Naive thymus-derived CD8-positive, alpha-beta T cell (primary cell): ENCODE measurements at places on chromosomes 11 and 22. TPM values are rescaled to one million over a fixed set of nuclear protein-coding genes. Genes with fewer than 3 reads are reported as not detected.

DNA sequence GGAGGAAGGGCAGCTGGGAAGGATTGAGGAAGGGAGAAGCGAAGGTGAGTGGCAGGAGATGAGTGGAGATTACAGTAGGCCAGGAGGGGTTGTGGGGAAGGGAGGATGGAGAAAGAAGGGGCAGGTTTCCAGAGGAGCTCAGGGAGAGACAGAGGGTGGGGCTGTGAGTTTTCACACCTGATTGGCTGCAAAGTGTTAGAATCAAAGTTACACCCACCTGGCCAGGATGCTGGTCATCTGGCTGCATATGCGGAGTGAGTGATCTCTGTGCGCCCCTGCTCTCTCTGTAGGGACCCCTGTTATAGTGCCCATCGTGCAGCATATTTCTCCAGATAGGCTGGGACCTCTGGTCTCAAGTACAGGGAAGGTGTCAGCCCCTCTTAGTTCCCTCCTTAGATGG is 18.3 kb downstream of the AMPD3 start:
- peaks cover 48% of the 10 kb centered on the region for H3K36me3 ChIP-seq
- DNase-seq: no peak
- peaks cover 43% of the 10 kb centered on the region for H3K4me1 ChIP-seq
- H3K4me3 ChIP-seq: no peak overlapping the region
- peak overlapping the region; percentile 78 for H3K27ac ChIP-seq
- H3K27me3 ChIP-seq: no peaks in the 10 kb centered on the region

- no peak overlapping the region for H3K4me3 ChIP-seq
- peak overlapping the region; percentile 88 for H3K27ac ChIP-seq
- H3K4me1 ChIP-seq: peaks cover 12% of the 10 kb centered on the region
- no peaks in the 10 kb centered on the region for H3K27me3 ChIP-seq
Measured at GRCh38 chr22:24315367-24315966, 44.8 kb downstream of the SPECC1L start.

GRIA4 gene
- polyA plus RNA-seq: not detected

- no peak overlapping the region for H3K4me3 ChIP-seq
- H3K27me3 ChIP-seq: no peaks in the 10 kb centered on the region
- no peak for DNase-seq
- no peaks in the 10 kb centered on the region for H3K36me3 ChIP-seq
Measured at GRCh38 chr11:128195756-128196155, 391.6 kb downstream of the ETS1 start.

DNA sequence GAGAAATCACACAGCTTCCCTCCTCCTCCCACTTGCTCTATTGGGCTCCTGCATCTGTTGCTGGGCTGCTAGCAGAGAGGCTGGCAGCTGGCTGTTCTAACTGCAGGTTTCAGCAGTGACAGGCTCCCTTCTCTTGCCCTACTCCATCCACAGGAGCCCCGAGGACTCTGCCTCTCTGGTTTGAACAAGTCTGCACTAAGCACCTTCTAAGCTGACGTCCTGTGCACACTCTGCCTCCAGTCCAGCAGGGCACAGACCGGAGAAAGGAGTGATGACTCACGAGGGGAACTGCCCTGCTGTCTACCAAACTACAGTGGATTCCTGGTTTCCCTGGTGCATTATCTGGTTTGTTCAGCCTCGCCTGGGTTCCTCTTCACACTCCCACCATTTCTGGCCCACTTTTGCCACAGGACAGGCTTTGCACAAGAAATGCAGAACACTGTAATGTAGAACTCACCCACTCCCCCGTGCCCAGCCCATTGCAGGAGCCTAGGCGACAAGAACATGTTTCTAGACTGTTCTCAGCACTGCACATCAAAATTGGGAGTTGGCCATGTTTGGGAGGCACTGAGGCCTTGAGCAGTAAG is 26.0 kb downstream of the IL10RA start:
- H3K27me3 ChIP-seq: no peaks in the 10 kb centered on the region
- H3K36me3 ChIP-seq: no peaks in the 10 kb centered on the region
- H3K27ac ChIP-seq: peak overlapping the region; percentile 94
- DNase-seq: no peak

ARHGEF17 gene
- polyA plus RNA-seq: not detected

SLC22A8 gene
- polyA plus RNA-seq: not detected

MUC15 gene
- polyA plus RNA-seq: not detected

DNA sequence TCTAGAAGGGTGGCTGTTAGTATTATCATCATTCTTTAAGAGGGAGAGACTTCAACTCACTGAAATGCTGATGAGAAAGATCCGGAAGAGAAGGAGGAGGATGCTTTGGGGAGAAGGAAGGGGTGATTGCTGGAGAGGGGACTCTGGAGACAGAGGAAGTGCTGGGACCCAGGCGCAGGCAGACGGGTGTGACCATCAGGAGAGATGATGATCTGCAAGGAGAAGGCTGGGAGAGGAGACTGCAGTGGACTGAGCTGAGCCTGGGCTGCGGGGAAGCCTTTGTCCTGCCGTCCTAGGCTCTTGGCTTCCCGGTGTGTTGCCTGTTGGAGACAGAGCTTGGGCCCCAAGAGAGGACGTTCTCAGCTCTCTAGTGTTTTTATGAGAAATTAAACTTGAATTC is 22.6 kb downstream of the RASD2 start:
- H3K4me3 ChIP-seq: no peak overlapping the region
- peaks cover 15% of the 10 kb centered on the region for H3K27me3 ChIP-seq

FUT4 gene
- polyA plus RNA-seq: 1.6 TPM

FAM118A gene
- polyA plus RNA-seq: 33.2 TPM

C22orf23 gene
- polyA plus RNA-seq: not detected

SLC16A8 gene
- not detected for polyA plus RNA-seq

OSBPL5 gene
- 5.5 TPM for polyA plus RNA-seq

CRYBA4 gene
- polyA plus RNA-seq: not detected

FDXACB1 gene
- polyA plus RNA-seq: 8.3 TPM

PANX3 gene
- polyA plus RNA-seq: not detected

DNA sequence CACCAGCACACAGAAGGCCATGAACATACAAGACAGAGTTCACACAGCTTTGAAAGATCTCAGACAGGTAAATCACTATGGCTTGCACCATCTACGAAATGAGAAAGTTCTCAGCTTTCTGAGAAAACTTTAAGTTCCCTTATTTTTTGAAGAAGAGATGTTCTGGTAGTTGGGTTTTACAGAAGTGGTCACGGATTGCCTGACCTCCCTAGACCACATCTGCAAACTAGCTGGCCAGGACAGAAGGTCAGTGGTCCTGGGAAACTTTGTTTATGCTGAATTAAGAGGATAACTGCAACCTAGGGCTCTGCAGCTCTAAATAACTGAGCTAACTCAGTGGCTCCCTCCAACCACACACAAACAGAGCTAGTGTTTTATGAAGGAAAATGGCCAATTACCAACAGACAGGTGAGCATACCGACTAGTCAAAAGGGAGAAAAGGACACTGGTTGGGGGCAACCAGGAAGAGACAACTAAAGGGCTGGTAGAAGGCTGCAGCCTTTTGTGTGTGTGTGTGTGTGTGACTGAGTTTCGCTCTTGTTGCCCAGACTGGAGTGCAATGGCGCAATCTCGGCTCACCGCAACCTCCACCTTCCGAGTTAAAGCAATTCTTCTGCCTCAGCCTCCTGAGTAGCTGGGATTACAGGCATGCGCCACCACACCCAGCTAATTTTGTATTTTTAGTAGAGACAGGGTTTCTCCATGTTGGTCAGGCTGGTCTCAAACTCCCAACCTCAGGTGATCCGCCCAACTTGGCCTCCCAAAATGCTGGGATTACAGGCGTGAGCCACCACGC is 8.5 kb upstream of the SCN2B start:
- peaks cover 18% of the 10 kb centered on the region for H3K27me3 ChIP-seq
- H3K36me3 ChIP-seq: no peaks in the 10 kb centered on the region
- no peak for DNase-seq
- no peak overlapping the region for H3K4me3 ChIP-seq
- no peak overlapping the region for H3K27ac ChIP-seq

GRCh38 chr11:74676596-74676995 is 54.6 kb downstream of the CHRDL2 start:
- no peaks in the 10 kb centered on the region for H3K4me1 ChIP-seq
- no peak overlapping the region for H3K4me3 ChIP-seq

DNA sequence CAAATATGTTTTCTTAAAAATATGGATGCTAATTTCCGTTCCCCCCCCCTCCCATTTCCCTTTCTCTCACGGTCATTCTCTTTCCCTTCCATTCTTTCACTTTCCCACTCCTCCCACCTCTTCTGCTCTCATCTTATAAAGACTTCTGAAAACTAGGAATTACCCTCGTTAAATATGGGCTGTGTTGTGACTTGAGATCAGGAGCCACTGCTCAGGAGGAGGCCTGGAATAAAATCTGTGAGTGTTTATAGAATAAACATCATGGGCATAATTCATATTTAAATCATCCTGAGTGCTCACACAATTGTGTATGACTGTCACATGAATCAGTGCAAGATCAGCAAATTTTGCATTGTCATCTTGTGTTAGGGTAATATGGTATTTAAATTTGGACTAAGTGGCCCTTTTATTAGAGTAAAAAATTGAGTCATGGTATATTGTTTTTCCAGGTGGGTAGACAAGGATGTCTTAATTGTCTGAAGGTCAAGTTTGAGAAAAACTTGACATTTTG is 208.0 kb downstream of the DDX10 start:
- H3K27ac ChIP-seq: no peak overlapping the region
- H3K4me3 ChIP-seq: no peak overlapping the region
- H3K27me3 ChIP-seq: no peaks in the 10 kb centered on the region
- no peaks in the 10 kb centered on the region for H3K36me3 ChIP-seq
- DNase-seq: no peak

DNA sequence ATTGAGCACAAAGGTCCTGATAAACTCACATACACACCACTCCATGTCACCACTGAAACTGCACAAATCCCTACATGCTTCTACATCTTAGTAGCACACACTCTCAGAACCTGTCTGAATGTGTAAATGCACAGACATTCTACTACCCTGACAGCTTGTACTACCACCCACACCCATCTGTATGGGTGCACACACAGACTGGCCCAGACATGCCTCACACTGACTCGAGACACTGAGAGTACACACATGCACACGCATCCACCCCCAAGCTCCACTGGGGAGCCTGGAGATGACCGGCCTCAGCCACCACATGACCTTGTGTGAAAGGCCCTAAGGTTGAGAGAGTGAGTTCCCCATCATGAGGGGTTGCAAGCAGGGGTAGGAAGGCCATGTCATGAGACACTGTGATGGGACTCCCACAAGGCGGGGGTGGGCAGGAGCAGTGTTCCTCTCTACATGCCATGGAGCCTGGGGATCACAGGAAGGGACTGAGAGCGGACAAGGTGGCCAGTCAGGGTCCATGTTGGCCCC is 28.1 kb downstream of the ARAP1 start:
- peaks cover 1% of the 10 kb centered on the region for H3K27me3 ChIP-seq
- DNase-seq: no peak
- H3K27ac ChIP-seq: peak overlapping the region; percentile 88
- H3K36me3 ChIP-seq: peaks cover 5% of the 10 kb centered on the region
- peaks cover 35% of the 10 kb centered on the region for H3K4me1 ChIP-seq

GNAZ gene
- polyA plus RNA-seq: not detected

GRCh38 chr11:79678780-79679452 is 238.1 kb upstream of the TENM4 start:
- no peaks in the 10 kb centered on the region for H3K36me3 ChIP-seq
- no peaks in the 10 kb centered on the region for H3K4me1 ChIP-seq
- DNase-seq: no peak
- H3K27me3 ChIP-seq: peaks cover 1% of the 10 kb centered on the region
- no peak overlapping the region for H3K4me3 ChIP-seq

KCNK4 gene
- polyA plus RNA-seq: not detected

GRCh38 chr11:84420271-84420670 is 1134.1 kb upstream of the CCDC90B start:
- H3K4me3 ChIP-seq: no peak overlapping the region
- no peaks in the 10 kb centered on the region for H3K36me3 ChIP-seq
- DNase-seq: no peak
- H3K4me1 ChIP-seq: no peaks in the 10 kb centered on the region

DNA sequence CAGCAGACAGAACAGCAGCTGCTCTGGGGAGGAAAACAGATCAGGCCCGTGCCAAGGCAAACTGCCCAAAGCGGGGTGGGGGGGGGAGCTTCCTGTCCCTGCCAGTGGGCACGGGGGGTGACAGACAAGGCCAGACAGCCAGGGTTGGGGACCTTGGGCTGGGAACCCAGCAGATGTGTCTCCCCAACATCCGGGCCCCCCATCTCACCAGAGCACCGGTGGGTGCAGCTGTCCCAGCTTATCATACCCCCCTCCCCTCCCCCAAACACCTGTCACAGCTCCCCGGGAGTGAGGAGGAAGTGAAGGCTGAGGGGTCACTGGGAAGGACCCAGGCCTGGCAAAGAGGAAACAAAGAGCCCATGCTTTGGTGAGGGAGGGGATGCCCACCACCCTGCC is 1.3 kb downstream of the PPP1R14B start:
- no peak for DNase-seq
- no peaks in the 10 kb centered on the region for H3K36me3 ChIP-seq
- H3K27me3 ChIP-seq: no peaks in the 10 kb centered on the region
- peak overlapping the region; percentile 72 for H3K27ac ChIP-seq
- peak overlapping the region; percentile 81 for H3K4me3 ChIP-seq
- H3K4me1 ChIP-seq: peaks cover 46% of the 10 kb centered on the region

GRCh38 chr11:11095831-11096723 is 238.2 kb upstream of the ZBED5 start:
- H3K4me1 ChIP-seq: no peaks in the 10 kb centered on the region
- H3K27ac ChIP-seq: no peak overlapping the region
- DNase-seq: no peak
- peaks cover 7% of the 10 kb centered on the region for H3K36me3 ChIP-seq
- no peak overlapping the region for H3K4me3 ChIP-seq
- H3K27me3 ChIP-seq: no peaks in the 10 kb centered on the region

MGAT3 gene
- polyA plus RNA-seq: 0.11 TPM

- no peaks in the 10 kb centered on the region for H3K36me3 ChIP-seq
- peaks cover 1% of the 10 kb centered on the region for H3K27me3 ChIP-seq
- peaks cover 3% of the 10 kb centered on the region for H3K4me1 ChIP-seq
- H3K4me3 ChIP-seq: no peak overlapping the region
Measured at GRCh38 chr11:11584530-11584810, 37.3 kb downstream of the GALNT18 start.

DNA sequence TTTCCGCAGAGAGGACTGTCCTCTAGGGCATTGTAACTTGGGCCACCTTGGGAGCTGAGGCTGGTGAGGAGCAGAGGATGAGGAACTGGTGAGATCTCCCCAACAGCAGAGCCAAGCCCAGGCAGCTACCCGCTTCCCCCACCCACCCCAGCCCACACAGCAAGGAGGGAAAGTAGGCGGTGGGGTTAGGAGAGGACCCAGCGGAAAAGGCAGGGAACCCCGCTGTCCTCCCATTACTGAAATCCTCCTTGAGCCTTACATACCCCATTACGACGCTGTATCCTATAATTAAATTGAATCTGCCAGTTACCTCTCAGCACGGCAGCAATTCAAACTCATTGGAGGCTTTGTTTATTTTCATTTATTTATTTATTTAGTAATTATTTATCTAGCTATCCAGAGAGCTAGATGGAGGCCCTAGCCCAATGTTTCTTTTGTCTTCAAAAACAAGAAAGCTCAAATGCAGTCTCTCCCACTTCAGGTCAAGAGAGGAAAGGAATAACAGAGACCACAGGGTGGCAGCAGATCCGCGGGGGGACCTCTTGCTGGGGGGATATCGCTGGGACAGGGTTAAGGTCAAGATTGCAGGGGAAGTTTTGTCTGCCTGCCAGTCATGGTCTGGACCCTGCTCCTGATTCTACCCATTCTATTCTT is 218.0 kb downstream of the ST3GAL4 start:
- no peaks in the 10 kb centered on the region for H3K4me1 ChIP-seq
- peaks cover 30% of the 10 kb centered on the region for H3K27me3 ChIP-seq
- H3K36me3 ChIP-seq: no peaks in the 10 kb centered on the region
- no peak for DNase-seq
- H3K27ac ChIP-seq: no peak overlapping the region
- no peak overlapping the region for H3K4me3 ChIP-seq

- H3K4me3 ChIP-seq: no peak overlapping the region
- H3K27ac ChIP-seq: peak overlapping the region; percentile 76
- H3K27me3 ChIP-seq: no peaks in the 10 kb centered on the region
- H3K36me3 ChIP-seq: no peaks in the 10 kb centered on the region
- peaks cover 23% of the 10 kb centered on the region for H3K4me1 ChIP-seq
- DNase-seq: peak; percentile 52
Measured at GRCh38 chr11:45927332-45927683, 4.9 kb downstream of the LARGE2 start.

SAA4 gene
- not detected for polyA plus RNA-seq
